Gastrocnemius medialis (tissue), 4 donors: ENCODE measurements at places on chromosomes 7 and 10. TPM values are rescaled to one million over a fixed set of nuclear protein-coding genes. Genes with fewer than 3 reads are reported as not detected.

Gene NRAP
- 1,354 TPM for total RNA-seq

Gene AMPH
- total RNA-seq = 4.5 TPM

Gene TAS2R5
- 3.4 TPM for total RNA-seq

Gene SYCE1
- total RNA-seq = not detected

Gene ANKRD1
- 53.6 TPM for total RNA-seq

Gene PRLHR
- total RNA-seq = not detected

Gene NFE2L3
- total RNA-seq = 1.4 TPM

Gene ST8SIA6
- total RNA-seq = 0.27 TPM

Gene FOXL3
- not detected for total RNA-seq

Gene BICC1
- 26.7 TPM for total RNA-seq
